ENCODE measurements at places on chromosomes 3 and 15.

- no peaks in the 10 kb centered on the region for H3K4me1 ChIP-seq
- no peak overlapping the region for H3K4me3 ChIP-seq
- no peak overlapping the region for H3K27ac ChIP-seq
- no peaks in the 10 kb centered on the region for H3K27me3 ChIP-seq
Observed at GRCh38 chr3:106473576-106474475, 605.0 kb upstream of the CBLB start.

- no peak overlapping the region for H3K27ac ChIP-seq
- H3K27me3 ChIP-seq, result no peaks in the 10 kb centered on the region
- H3K4me1 ChIP-seq, result no peaks in the 10 kb centered on the region
- peaks cover 30% of the 10 kb centered on the region for H3K36me3 ChIP-seq
Observed at GRCh38 chr15:63559753-63560152, 37.4 kb upstream of the FBXL22 start.

GRCh38 chr15:49844390-49844789, 223.5 kb downstream of the DTWD1 start:
- no peak for DNase-seq
- no peaks in the 10 kb centered on the region for H3K36me3 ChIP-seq
- H3K4me1 ChIP-seq, result no peaks in the 10 kb centered on the region
- no peak overlapping the region for H3K27ac ChIP-seq
- no peak overlapping the region for H3K4me3 ChIP-seq

- no peak overlapping the region for H3K27ac ChIP-seq
- no peaks in the 10 kb centered on the region for H3K36me3 ChIP-seq
- H3K4me1 ChIP-seq, result no peaks in the 10 kb centered on the region
- H3K27me3 ChIP-seq, result no peaks in the 10 kb centered on the region
- no peak overlapping the region for H3K4me3 ChIP-seq
Observed at GRCh38 chr3:76369170-76369569, 583.8 kb upstream of the ZNF717 start.

GRCh38 chr3:13404626-13405452, 15.3 kb downstream of the NUP210 start:
- H3K4me1 ChIP-seq, result no peaks in the 10 kb centered on the region
- no peak overlapping the region for H3K4me3 ChIP-seq
- H3K27me3 ChIP-seq, result no peaks in the 10 kb centered on the region
- no peak overlapping the region for H3K27ac ChIP-seq

- H3K27me3 ChIP-seq, result no peaks in the 10 kb centered on the region
- peaks cover 38% of the 10 kb centered on the region for H3K4me1 ChIP-seq
- DNase-seq, result no peak
- H3K4me3 ChIP-seq, result no peak overlapping the region
- no peaks in the 10 kb centered on the region for H3K36me3 ChIP-seq
- no peak overlapping the region for H3K27ac ChIP-seq
Observed at GRCh38 chr15:69493406-69493805, 40.8 kb downstream of the RPLP1 start.

DNA sequence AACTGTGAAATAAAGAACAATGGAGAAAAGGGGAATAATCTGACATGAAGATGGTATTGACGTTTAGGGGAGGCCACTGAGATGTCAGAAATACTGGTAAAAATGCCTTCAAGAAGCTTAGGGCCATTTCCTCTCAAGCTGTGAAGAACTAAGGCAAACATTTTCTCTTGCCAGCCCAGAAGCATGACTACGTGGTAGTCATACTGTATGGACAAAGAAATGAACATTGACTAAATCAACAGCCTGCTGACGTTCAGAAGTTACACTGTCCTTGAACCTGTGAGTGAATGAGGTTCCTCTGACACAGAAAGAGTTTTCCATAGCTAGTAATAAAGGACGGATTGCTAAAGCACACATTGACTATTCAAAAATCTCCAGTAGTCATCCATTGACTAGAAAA, 121.0 kb downstream of the P3H2 start:
- no peak for DNase-seq
- H3K36me3 ChIP-seq, result no peaks in the 10 kb centered on the region
- H3K27ac ChIP-seq, result no peak overlapping the region
- no peak overlapping the region for H3K4me3 ChIP-seq
- H3K4me1 ChIP-seq, result peaks cover 49% of the 10 kb centered on the region

DNA sequence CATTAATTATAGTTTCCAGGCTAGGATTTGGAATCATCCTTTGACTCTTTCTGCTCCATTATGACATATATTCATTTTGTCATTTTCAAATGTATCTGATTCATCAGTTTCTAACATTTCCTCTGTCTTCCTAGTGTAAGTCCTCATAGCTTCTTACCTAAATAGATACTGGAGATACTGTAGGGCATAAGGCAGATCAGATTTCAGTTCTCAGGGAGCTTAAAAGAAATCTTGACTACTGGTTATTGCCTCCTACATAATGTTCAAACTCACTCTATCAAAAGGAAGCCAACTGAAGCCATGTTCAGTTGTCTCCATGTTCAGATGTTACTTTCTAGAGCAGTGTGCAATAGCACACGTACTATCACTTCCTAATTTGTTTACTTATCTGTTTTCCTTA, 29.6 kb upstream of the CTDSPL2 start:
- H3K27ac ChIP-seq, result no peak overlapping the region
- no peaks in the 10 kb centered on the region for H3K36me3 ChIP-seq
- no peaks in the 10 kb centered on the region for H3K27me3 ChIP-seq
- no peak for DNase-seq
- H3K4me1 ChIP-seq, result no peaks in the 10 kb centered on the region
- H3K4me3 ChIP-seq, result no peak overlapping the region

- H3K27me3 ChIP-seq, result no peaks in the 10 kb centered on the region
- peaks cover under 1% of the 10 kb centered on the region for H3K4me1 ChIP-seq
- no peak overlapping the region for H3K4me3 ChIP-seq
- no peaks in the 10 kb centered on the region for H3K36me3 ChIP-seq
- DNase-seq, result no peak
- no peak overlapping the region for H3K27ac ChIP-seq
Observed at GRCh38 chr15:63425426-63425985, 43.9 kb upstream of the CA12 start.

DNA sequence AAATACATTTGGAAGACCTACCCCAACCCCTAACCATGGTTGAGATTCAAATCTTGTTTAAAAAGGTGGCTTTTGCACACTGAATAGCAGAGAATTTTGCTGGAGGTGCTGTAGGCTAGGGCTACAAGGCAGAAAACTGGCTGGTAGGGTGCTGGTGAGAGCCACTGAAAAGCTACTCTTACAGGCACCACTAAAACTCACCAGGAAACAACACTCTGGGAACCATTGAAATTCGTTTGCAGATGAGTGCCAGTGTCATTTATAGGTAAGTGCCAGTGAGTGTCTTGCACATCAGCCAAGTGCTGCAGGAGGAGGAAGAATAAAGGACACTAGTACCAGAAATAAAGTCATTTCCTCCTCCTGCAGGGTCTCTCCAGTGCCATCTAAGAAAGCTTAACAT, 610.2 kb downstream of the ZNF385D start:
- no peaks in the 10 kb centered on the region for H3K27me3 ChIP-seq
- no peak for DNase-seq
- H3K4me3 ChIP-seq, result no peak overlapping the region
- H3K27ac ChIP-seq, result no peak overlapping the region
- no peaks in the 10 kb centered on the region for H3K4me1 ChIP-seq

GRCh38 chr3:43558171-43558570, 63.6 kb downstream of the ANO10 start:
- no peak overlapping the region for H3K27ac ChIP-seq
- H3K4me1 ChIP-seq, result no peaks in the 10 kb centered on the region
- no peak overlapping the region for H3K4me3 ChIP-seq
- H3K36me3 ChIP-seq, result no peaks in the 10 kb centered on the region
- DNase-seq, result no peak

DNA sequence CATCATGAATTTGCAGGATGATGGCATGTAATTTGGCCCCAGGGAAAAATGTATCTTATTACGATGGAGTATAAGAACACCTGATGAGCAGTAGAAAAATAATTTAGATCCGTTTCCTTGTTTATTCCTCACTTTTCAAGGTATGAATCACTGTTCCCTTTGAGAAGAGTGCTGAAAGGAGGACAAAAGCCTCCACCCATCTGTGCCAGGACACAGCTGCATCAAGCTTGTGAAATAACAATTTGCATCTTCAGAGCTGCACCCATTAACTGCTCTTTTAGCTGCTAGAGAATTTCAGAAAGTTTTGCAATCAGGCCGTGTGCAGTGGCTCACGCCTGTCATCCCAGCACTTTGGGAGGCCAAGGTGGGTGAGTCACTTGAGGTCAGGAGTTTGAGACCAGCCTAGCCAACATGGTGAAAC, 9.6 kb downstream of the CLDND1 start:
- H3K36me3 ChIP-seq, result peaks cover 27% of the 10 kb centered on the region
- no peak overlapping the region for H3K4me3 ChIP-seq
- DNase-seq, result no peak
- no peak overlapping the region for H3K27ac ChIP-seq

- H3K27ac ChIP-seq, result peak within 1 kb of the TSS; percentile 62
- H3K4me1 ChIP-seq, result peaks cover 29% of the 10 kb centered on the region
- H3K4me3 ChIP-seq, result peak within 1 kb of the TSS; percentile 91
Observed at GRCh38 chr15:72272213-72272996, at the start of gene PARP6. TSS of gene PARP6 (minus strand) at chr15:72272554. CDS start at chr15:72267477, 5,077 bp downstream.

DNA sequence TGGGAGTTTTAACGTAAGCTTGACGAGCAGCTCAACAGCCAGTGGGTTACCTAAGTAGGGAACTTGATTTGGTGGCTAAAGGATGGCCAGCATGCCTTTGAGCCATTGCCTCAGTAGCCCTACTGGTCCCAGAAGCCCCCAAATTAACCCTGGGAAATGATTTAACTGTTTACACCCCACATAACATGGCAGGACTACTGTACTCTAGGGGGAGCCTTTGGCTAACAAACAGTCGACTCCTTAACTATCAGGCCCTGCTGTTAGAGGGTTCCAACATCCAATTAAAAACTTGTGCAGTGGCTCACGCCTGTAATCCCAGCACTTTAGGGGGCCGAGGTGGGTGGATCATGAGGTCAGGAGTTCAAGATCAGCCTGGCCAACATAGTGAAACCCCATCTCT, 9.4 kb upstream of the SMCO1 start:
- H3K4me3 ChIP-seq, result no peak overlapping the region
- no peak overlapping the region for H3K27ac ChIP-seq
- no peaks in the 10 kb centered on the region for H3K4me1 ChIP-seq
- peak; percentile 27 for DNase-seq
- no peaks in the 10 kb centered on the region for H3K27me3 ChIP-seq
- no peaks in the 10 kb centered on the region for H3K36me3 ChIP-seq

DNA sequence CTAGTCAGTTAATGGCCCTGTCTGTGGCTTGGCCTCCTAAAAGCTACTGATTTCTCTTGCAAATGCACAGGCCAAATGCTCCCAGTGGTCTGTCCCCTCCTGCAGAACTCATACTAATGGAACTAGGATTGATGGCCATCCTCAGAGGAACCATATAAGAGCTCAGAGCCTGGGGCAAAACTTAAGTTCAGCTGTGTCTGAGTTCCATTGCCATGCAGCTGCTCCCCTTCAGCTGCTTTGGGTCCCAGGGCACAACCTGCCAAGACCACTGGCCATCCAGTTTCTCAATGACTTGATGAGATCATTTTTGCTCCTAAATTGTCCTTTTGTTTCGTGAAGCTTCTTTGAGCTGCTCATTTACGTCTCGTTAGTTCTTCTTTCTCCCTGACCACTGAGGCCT, 529.5 kb upstream of the TBL1XR1 start:
- no peaks in the 10 kb centered on the region for H3K27me3 ChIP-seq
- H3K27ac ChIP-seq, result no peak overlapping the region
- H3K36me3 ChIP-seq, result no peaks in the 10 kb centered on the region
- H3K4me1 ChIP-seq, result no peaks in the 10 kb centered on the region

GRCh38 chr3:173096994-173097785, 43.8 kb downstream of the SPATA16 start:
- H3K4me1 ChIP-seq, result no peaks in the 10 kb centered on the region
- H3K27me3 ChIP-seq, result no peaks in the 10 kb centered on the region
- H3K27ac ChIP-seq, result no peak overlapping the region
- no peak for DNase-seq

DNA sequence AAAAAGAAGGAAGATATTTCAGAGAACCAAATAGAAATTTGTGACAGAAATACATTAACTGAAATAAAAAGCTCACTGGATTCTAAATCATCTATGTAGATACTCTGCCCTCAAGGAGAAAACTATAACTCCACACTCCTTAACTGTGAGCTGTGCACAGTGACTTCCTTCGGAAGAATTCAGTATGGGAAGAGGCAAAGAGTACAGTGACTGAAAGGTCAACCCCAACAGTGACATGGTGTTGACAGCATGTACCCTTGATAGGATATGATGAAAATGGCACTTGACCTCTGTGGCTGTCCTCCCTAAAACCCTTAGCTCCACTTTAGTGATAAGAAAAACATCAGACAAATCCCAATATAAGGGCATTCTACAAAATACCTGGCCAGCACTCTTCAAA, 165.5 kb downstream of the ATP10A start:
- no peaks in the 10 kb centered on the region for H3K36me3 ChIP-seq
- H3K27ac ChIP-seq, result no peak overlapping the region
- H3K4me3 ChIP-seq, result no peak overlapping the region
- no peaks in the 10 kb centered on the region for H3K27me3 ChIP-seq
- peaks cover 6% of the 10 kb centered on the region for H3K4me1 ChIP-seq
- no peak for DNase-seq

DNA sequence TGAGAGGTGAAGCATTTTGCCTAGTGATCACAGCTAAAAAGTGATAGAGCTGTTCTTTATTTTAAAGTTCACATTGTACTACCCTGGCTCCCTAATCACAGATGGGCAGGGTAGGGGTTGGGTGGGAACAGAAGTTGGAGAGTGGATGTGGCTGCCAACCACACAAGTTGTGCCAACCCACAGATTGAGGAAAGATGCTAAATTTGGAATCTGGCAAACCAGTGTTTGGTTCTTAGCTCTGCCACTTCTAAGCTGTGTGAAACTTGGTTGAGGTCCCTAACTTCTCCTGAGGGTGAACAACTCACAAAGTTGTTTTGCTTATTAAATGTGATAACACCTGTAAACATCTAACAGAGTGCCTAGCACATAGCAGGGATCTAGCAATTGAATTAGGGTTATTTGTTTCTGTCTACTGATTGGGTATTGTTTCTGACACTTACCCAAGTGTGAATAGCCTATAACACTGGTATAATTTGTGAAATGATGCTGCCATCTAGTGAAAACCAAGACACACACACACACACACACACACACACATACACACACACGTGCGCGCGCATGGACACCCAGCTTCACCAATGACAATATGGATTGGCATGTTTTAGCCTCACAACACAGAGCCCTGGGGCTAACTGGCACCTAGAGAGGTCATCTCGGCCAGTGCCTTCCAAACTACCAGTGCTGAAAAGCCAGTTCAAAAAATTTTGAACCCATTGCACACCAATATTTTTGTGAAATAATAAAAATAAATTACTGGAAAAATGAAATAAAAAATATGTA, 25.3 kb downstream of the ADGRG7 start:
- H3K36me3 ChIP-seq, result no peaks in the 10 kb centered on the region
- peak; percentile 42 for DNase-seq
- H3K27ac ChIP-seq, result no peak overlapping the region
- no peaks in the 10 kb centered on the region for H3K27me3 ChIP-seq

DNA sequence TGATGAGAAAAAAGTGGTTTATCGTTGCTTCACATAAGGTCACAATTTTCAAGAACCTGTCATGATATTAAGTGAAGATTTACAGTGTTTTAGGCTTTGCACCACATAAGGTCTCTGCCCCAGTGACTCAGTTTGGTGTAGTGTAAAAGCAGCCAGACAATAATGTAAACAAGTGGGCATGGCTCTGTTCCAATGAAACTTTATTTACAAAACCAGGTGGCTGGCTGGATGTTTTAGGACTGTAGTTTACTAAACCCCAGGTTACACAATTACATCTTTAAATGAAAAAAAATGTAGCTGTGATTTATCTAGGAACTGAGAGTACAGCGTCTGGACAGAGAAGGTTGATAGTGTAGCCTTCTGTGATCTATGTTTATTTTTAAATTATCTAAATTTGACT, 9.7 kb upstream of the FBXL22 start:
- no peak overlapping the region for H3K27ac ChIP-seq
- no peak overlapping the region for H3K4me3 ChIP-seq
- peaks cover 38% of the 10 kb centered on the region for H3K36me3 ChIP-seq
- H3K27me3 ChIP-seq, result no peaks in the 10 kb centered on the region

Measured in SJCRH30 (cell line).